ENCODE measurements at places on chromosomes 3 and 15.

GRCh38 chr3:152197451-152197850, 71.3 kb upstream of the MBNL1 start:
- DNase-seq, result no peak

GRCh38 chr3:173688216-173688842, 290.8 kb downstream of the NLGN1 start:
- no peak for DNase-seq

DNA sequence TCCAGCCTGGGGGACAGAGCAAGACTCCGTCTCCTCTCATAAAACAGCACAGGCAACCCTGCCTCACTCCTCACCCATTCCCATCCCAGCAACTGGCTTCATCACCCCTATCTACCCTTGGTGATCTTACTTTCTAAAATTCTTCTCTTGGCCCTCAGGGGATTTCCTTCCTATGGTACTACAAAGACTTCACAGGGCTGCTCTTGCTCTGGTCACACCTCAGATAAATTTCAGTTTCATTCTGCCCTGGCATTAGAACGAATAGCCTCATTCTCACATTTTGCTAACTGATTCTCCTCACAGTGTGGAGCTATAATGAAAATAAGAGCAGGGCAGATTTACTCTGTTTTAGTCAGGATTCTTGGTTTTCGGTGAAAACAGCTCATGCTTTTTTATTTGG, 22.1 kb upstream of the CRBN start:
- DNase-seq, result no peak

DNA sequence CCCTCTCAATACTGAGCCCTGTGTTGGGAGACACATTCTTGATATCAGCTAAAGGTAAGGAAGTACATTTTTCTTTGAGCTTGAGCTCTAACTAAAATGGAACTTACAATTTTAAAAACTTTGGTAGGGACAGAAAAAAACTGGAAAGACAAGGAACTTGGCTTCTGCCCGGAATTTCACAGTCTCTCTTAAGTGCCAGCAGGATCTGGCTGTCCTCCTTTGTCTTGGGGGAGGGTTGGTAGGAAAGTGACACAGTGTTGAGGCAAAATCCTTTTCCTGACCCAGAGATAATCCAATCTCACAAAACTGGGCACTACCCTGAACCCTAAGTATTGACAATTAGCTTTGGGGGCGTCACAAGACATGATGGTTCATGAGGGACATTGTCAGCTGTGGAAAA, 45.3 kb downstream of the ZPLD1 start:
- no peak for DNase-seq

DNA sequence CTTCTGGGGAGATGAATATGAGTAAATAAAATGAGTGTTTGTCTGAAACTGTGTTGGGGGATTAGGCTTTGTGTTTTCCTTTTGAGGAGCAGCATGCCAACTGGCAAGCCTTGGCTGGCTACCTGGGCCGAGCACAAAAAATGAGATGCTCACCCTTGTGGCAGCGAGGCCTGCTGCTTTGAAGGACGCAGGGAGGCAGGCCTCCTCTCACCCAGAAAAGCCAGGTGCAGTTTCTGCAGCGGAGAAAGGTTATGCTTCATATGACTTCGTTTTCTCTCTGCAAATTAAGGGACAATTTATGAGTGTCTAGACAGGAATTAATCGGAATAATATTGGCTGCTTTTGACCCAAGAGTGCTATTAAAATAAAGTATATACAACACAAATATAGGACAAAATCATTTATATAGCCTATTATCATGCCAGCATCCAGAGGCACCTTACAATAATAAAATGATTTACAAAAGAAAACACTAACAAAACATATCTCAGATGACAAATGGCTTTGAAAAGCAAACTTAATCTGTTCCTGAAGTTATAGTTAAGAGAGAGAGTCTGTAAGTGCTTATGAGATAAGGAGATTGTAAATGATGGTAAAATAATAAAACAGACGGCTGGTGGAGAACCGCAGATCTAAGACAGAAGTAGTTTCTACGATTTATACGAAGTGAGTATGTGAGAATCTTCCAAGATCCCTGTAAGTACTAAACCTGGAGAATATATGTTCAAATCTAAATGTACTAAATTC, 682.8 kb upstream of the NR2F2 start:
- no peak for DNase-seq

DNA sequence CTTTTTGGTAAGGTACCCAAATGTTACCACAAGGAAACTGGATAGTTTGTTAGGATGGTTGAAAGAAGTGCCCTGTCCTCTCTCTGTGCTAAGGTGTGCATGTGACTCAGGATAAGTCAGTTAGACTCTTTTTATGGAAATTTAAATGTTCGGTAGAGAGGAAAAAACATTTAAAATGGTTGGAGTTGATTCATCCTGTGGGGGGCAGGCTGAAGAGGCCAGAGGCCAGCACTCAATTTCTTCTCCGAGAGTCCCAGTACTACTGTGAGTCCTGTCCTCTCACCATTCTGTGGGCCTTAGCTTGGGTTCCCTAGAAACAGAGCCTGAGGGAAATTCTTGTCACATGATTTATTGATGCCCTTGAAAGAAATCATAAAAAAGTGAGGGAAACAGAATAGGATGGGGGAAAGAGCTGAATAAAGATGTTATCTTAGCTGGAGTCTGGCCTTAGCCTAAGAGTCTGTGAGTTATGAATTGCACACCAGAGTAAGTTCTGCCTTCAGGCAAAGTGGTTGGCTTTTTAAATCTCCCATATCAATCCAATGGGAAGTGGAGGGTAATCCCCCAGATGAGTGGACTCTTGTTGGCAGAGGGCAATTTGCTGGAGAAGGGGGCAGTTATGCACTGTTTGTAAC, 106.5 kb upstream of the GALNT15 start:
- DNase-seq, result no peak

DNA sequence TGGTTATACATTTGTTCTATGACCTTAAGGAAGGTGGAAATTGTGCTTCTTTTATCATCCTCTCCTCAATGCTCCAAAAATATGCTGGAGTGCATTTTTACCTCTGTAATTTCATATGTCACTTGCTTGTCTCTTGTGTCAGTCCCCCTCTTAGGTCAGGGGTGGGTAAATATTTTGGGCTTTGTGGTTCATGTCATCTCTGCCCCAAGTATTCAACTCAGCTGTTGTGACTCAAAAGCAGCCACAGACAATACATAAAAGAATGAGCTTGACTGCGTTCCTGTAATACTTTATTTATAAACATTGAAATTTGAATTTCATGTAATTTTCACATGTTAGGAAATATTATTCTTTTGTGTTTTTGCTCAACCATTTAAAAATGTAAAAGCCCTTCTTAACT, 60.4 kb upstream of the SLC24A5 start:
- DNase-seq, result no peak

All from activated CD8-positive, alpha-beta memory T cell treated with anti-CD3 and anti-CD28 coated beads for 1 hour (primary cell).